Suprapubic skin (tissue), 4 donors: ENCODE measurements at places on chromosomes 7 and 10.

DNA sequence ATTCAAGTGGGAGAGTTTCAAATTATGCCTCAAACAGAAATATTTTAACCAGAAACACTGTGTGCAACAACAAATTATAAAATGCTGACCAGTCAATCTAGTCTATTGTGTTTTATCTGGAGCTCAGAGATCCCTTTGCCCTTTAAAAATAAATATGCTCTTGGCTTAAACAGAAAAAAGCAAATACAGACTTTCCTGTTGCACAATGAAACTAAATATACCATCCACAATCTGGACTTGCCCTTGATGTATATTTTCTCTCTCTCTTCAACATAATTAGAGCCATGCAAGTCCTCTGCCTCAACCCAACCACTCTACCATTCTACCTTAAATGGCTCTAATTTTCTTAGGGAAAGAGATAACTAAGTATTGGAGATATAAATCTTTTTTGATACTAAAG lies 34.9 kb downstream of the ASAH2 start:
- DNase-seq = no peak

DNA sequence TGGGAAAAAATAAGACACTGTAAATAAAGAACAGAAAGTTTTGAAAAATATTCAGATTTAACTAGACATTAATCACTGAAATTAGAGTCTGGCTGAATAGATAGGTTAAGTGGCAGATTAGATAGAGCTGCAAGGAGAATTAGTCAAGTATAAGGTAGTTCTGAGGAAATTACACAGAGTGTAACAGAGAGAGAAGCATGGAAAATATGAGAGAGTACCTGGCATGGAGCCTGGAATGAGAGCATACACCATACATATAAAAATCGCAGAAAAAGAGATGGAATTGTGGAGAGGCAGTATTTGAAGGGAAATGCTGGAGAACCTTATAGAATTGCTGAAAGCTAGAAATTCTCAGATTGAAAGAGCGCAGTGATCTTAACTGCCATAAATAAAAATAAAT lies 46.9 kb downstream of the ZNRF2 start:
- DNase-seq = no peak

GRCh38 chr7:102284399-102284798 lies 2.3 kb upstream of the SH2B2 start:
- DNase-seq = no peak

DNA sequence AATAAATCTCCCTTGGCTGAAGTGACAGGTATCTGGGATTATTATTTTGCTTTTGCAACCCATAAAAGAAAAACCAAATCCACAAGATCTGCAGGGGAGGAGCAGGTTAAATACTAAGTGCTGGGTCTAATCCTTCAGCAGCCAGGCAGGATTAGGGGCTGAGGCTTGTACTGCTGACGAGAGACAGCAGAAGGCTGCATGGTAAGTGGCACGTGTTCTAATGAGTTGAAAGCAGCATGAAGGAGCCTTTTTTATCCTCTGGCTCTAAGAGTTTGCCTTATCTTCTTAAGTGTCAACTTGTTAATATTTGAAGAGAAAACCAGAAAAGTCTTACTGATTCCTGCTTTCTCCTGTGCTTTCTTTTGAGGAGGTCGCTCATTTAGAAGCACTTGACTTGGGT lies 50.0 kb downstream of the LYZL2 start:
- no peak for DNase-seq

DNA sequence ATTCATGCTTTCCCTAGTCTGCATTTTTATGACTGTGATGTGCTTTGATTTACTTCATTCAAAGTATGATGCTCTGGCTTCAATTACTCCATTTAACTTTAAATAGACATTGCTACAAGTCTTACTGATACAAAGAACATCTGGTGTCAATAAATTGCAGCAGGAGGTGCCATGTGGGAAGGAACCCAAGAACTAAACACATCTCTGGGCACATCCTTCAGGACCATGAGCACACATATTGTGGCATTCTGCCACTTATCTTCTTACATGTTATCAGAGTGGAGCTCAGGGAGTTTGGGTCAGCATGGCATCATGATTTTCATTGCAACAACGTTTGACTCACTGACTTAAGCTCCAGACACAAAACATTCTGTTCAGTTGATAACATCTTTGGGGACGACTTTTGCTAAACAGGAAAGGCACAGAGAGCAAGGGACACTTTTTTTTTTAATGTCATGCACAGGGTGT lies 227.0 kb downstream of the DKK1 start:
- DNase-seq = peak; percentile 70

DNA sequence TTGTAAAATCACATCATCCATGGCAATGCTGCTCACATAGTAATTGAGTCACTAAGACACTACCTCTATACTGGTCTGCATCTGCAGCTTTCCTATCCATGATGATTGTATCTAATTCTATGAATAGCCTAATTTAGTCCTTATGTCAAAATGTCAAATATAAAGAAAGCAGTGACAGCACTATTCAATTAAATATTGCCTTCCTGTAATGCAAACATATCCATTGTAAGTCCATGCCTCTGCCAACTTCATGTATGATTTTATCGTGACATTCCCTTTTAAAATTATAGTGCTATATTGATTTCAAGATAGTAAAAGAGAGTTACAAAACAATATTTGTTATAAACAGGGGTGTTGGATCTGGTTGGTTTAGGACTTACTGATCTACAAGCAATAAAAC lies 4.8 kb upstream of the SGPL1 start:
- no peak for DNase-seq

DNA sequence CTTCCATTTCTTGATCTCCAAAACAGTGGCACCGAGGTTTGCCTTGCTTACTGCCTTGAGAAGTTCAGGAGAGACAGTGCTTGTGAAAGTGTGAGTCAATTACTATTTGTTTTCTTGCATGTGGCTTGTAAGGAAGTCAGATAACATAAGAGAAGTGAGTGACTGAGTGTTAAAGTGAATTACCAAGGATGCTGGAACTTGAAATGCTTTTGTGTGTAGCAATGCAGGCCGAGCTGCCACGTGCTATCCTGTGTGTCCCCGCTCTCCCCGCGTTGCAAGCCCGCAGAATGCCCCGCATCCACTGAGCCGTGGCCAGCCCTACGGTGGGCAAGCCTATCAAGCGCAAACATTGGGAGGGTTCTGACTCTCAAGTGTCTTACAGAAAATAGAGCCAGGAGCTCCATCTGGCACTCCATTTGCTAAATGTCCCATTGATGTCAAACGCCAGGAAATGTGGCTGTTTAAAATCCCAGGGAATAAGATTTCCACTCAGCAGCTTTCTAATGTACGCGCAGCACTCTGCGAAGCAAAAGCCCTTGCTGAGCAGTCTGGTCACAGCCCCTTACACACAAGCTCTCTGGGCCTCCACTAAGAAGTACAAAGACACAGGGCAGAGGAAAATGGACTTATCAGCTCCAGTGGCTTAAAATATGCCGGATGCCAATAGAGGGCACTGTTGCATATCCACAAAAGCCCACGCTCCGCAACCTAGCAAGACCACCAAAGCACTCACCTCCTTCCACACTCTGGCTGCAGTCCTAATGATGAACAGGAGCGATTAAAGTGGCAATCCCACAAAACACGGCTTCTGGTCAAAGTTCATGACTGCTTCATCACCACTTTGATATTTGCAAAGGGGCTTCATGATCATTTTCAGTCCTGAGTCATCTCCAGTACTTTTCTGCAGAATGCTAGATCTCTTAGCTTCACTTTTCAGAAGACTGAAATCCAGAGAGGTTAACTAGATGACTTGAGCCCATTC lies 158.0 kb upstream of the ITGB1 start:
- no peak for DNase-seq

DNA sequence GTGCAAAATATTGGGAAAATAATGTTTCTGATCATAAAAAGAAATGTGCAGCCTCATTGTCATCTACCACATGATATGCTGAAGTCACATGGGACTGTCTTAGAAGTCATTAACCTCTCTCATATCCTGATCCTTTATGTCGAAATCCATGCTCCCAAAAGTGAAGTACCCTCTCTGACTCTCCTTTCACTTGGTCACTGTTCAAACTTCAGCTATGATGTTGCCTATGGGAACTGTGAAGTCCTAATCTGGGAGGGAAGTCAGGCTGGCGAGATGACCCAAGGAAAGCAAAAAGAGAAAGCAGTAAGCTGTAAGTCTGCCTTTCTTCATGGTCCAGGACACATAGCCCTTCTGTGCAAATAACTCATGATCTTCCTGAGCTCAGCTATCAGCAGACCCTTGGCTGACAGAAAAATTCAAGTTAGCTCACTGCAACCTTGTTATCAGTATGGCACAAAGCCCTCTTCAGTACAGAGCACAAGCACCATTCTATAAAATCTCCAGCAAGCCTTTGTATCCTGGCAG lies 29.5 kb downstream of the WASL start:
- no peak for DNase-seq

DNA sequence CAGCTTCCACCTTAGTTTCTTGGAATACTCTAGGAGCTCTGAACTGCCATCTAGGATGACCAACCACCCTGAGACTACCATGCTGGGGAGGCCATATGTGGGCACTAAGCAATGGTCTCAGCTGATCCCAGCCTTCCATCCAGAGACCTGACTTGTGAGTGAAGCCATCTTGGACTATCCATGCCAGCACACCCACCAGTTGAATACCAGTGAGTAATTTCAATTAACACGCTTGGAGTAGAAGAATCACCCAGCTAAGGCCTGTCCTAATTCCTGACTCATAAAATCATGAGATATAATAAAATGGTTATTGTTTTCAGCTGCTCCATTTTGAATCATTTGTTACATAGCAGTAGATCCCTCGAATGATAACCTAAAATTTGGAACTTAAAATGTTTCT lies 5.2 kb upstream of the KIF5B start:
- no peak for DNase-seq

GRCh38 chr7:150716939-150717338 lies 526 bp downstream of the GIMAP1 start:
- no peak for DNase-seq

DNA sequence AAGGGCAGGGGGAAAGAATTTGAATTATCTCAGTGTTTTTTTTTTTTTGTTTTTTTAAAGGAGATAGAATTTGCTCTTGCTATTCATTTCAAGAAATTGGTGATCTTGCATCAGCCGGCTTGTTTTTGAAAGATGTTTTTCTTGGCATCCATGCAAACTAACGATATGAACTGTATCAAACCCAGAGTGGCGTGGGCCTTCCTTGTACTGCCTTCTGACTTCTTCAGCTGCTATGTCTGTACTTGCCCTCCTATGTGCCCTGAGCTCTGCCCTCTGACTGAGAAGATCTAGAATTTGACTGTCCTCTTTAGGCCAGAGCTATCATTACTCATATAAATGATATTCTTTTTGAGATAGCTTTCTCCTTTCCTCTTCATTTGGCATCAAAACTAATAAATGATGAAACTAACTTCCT lies 183.1 kb downstream of the EXOC4 start:
- DNase-seq = no peak

DNA sequence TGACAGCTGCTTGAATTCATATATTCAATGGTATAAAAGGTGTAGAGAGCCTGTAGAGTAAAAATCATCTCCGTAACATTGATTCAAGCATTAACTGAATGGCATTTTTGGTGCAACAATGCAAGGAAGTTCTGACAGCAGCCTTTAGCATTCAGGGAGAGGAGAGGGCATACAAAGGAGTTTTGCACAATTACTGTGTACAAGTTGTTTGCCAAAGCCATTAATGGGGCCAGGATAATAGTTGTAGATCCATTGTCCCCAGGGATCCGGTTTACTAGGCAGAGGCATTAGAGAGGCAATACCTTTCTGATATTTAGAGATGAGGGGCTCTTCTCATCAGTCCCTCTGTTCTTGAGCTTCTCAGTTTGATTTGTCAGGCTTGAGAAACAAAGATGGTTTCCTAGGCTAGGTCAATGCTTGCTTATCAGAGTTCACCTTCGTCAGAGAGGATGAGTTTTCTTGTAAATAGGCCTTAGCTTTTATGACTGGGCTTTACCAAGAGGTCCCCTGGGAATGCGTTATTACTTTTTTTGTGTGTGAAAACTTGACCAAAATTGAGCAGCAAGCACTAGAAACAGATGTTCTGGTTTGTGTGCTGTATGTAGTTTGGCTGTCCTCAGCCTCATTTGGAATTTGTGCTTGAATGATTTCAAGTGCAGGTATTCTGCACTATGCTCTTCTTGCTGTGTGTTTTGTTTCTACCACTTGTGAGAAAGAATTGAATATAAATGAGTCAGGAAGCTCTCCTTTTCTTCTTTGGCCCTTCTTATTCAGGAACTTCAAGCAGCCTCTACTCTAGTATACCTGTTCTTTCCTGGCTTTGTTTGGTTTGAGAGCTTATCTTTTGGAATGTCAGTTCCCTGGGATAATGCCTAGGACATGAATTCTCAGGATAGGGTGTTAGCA lies 32.0 kb downstream of the SND1 start:
- DNase-seq = no peak

GRCh38 chr10:50600286-50600685 lies 23.5 kb downstream of the SGMS1 start:
- no peak for DNase-seq
